ENCODE measurements at places on chromosomes 7 and 10.

- no peak for DNase-seq
These were observed 8.4 kb downstream of the USP6NL start for GRCh38 chr10:11602919-11603523.

DNA sequence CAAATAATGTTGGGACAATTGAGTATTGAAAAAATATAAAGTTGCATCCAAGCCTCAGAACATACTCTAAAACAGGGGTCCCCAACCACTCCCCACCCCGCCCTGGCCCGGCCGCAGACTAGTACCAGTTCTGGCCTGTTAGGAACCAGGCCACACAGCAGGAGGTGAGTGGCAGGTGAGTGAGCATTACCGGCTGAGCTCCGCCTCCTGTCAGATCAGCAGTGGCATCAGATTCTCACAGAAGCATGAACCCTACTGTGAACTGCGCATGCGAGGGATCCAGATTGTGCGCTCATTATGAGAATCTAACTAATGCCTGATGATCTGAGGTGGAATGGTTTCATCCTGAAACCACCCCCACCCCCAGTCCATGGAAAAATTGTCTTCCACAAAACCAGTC, 19.4 kb downstream of the HIPK2 start:
- no peak for DNase-seq

DNA sequence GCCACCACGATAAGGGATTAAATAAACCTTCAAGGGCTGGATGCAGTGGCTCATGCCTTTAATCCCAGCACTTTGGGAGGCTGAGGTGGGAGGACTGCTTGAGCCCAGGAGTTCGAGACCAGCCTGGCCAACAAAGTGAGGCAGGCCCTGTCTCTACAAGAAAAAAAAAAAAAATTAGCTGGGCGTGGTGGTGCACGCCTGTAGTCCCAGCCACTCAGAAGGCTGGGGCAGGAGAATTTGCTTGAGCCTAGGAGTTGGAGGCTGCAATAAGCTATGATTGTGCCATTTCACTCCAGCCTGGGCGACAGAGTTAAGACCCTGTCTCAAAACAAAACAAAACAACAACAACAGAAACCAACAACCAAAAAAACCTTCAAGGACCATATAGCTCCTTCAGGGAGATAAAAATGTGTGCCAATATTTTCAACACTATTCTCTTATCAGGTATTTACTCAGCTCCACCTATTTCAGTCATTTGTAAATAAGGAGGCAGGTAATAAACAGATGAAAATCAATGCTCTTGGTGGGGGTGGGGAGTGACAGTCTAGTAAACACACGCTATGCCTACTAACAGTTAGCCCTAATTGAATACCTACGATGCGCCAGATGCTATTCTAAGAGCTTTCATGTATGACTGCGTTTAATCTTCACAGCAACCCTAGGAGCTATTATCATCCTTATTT, 13.2 kb downstream of the BAIAP2L1 start:
- no peak for DNase-seq

DNA sequence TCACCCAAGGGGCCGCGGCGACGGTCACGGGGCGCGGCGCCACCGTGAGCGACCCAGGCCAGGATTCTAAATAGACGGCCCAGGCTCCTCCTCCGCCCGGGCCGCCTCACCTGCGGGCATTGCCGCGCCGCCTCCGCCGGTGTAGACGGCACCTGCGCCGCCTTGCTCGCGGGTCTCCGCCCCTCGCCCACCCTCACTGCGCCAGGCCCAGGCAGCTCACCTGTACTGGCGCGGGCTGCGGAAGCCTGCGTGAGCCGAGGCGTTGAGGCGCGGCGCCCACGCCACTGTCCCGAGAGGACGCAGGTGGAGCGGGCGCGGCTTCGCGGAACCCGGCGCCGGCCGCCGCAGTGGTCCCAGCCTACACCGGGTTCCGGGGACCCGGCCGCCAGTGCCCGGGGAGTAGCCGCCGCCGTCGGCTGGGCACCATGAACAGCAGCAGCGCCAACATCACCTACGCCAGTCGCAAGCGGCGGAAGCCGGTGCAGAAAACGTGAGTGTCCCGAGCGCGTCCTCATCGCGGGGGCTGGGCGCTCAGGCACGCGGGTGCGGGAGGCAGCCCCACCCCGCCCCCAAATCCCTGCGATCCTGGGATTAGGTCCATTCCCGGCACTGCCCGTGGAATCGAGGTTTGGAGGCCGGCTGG, 509 bp downstream of the AHR start:
- DNase-seq: peak; percentile 64

DNA sequence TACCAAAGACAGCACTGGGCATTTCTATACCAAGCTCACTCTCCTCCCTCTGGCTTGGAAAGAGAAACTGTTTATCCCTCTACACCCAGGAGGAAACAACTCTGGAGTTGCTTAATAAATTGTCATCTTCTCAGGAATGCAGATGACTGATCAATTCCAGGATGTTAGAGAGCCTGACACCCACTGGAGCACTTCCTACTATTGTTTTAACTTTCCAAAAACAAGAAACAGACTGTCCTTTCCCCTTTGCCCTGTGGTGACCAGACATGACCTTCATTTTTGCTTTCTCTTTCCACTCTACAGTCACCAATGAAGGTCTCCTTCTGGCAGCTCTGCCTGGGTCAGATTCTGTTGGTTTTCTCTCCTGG, 19.6 kb downstream of the GIMAP4 start:
- DNase-seq: no peak

- peak; percentile 17 for DNase-seq
These were observed 8.1 kb downstream of the HHEX start for GRCh38 chr10:92697663-92698511.

- DNase-seq: no peak
These were observed 291.3 kb upstream of the ZMIZ1 start for GRCh38 chr10:78777466-78777865.
